Prostate gland (tissue), 2 donors: ENCODE measurements at places on chromosomes 12 and 14.

DNA sequence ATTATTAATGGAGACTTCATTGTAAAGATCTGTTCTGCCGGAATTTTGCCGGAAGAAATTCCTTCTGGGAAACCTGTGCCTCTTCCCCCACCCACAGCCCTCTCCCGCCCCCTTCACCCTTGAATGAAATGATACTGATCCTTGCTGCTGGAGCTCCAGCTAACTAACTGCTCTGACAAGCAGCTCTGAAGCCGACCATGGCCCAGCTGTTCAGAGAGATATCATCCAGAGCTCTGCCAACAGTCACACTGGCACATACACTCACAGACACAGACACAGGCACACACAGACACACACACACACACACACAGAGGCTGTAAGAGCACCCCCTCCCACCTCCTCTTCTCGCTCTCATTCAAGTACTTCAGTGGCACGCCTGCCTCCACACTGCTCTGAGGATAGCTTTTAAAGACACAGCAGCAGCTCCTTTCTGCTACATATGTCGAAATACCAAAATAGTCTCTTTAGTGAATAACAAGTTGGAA, 88.6 kb downstream of the R3HDM2 start:
- H3K36me3 ChIP-seq = no peaks in the 10 kb centered on the region
- no peak for DNase-seq
- H3K4me1 ChIP-seq = peaks cover 4% of the 10 kb centered on the region
- H3K27ac ChIP-seq = no peak overlapping the region
- H3K27me3 ChIP-seq = no peaks in the 10 kb centered on the region

GRCh38 chr14:68623307-68623706, 169.6 kb downstream of the ZFP36L1 start:
- H3K4me1 ChIP-seq = peaks cover 1% of the 10 kb centered on the region
- no peak for DNase-seq
- H3K27me3 ChIP-seq = no peaks in the 10 kb centered on the region
- H3K27ac ChIP-seq = no peak overlapping the region

DNA sequence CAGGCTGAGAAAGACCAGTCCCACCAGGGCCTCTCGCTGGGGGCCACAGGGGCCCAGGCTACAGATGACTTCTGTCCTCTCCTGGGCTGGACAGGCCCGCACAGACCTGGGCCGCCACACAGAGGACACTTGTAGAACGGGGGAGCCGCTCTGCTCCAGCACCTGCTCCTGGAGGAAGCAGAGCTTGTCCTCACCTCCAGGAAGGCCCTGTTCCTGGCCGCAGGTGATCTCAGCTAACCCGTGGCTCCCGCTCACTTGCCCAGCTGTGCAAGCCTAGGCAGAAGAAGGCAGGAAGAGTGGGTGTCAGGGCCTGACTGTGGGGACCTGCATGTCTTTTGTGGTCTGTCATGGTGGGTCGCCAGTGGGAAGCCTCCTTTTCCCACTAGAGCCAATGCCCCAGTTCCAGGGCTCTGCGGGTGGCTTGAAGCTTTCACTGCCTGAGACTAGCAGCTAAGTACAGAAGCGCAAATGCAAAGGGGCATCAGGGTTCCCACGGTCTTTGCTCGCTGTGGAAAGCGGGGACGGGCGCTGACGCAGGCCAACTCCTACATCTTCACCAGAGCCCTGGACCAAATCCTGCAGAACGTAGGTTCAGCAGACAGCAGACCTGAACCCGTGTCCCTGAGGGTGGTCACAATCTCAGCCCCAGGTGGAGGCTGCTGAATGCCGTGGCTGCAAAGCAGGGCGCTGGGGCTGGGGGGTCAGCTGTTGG, 8.8 kb upstream of the CEP170B start:
- DNase-seq = no peak
- no peaks in the 10 kb centered on the region for H3K4me1 ChIP-seq
- H3K36me3 ChIP-seq = no peaks in the 10 kb centered on the region
- H3K4me3 ChIP-seq = no peak overlapping the region

GRCh38 chr12:10191865-10192264, 13.0 kb downstream of the TMEM52B start:
- no peak overlapping the region for H3K27ac ChIP-seq
- no peaks in the 10 kb centered on the region for H3K27me3 ChIP-seq
- H3K4me1 ChIP-seq = no peaks in the 10 kb centered on the region
- H3K4me3 ChIP-seq = no peak overlapping the region
- H3K36me3 ChIP-seq = no peaks in the 10 kb centered on the region
- no peak for DNase-seq

DNA sequence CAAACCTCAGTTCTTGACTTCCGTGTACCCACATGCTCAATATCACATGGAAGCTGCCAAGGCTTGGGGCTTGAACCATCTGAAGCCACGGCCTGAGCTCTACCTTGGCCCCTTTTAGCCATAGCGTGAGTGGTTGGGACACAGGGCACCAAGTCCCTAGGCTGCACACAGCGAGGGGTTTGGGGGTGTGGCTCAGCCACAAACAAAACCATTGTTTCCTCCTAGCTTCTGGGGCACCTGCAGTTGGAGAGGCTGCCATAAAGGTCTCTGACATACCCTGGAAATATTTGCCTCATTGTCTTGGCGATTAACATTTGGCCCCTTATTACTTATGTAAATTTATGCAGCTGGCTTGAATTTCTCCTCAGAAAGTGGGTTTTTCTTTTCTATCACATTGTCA, 628.6 kb downstream of the NRXN3 start:
- DNase-seq = no peak
- no peak overlapping the region for H3K4me3 ChIP-seq
- no peaks in the 10 kb centered on the region for H3K36me3 ChIP-seq
- H3K27ac ChIP-seq = no peak overlapping the region
- no peaks in the 10 kb centered on the region for H3K4me1 ChIP-seq
- H3K27me3 ChIP-seq = peaks cover 3% of the 10 kb centered on the region

- H3K36me3 ChIP-seq = no peaks in the 10 kb centered on the region
- no peak for DNase-seq
- no peaks in the 10 kb centered on the region for H3K4me1 ChIP-seq
- no peak overlapping the region for H3K4me3 ChIP-seq
Measured at GRCh38 chr14:73180385-73180805, 44.1 kb downstream of the PSEN1 start.

DNA sequence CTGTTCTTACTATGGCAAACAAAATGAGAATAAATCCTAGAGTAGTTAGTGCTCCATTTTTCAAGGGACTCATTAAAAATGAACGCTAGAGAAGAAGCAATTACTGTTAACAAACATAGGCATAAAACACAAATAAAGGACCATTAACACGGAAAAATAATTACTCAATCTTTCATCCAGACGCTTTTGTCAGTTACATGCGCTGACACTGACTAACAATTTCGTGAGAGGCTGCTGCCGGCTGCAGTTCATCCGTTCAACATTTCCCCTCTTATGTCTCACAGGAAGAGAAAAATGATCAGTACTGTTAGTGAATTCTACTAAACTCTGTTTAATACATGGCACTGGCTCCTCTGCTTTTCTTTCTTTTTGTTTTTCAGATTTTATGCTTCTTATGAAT, 472.7 kb upstream of the FLRT2 start:
- no peaks in the 10 kb centered on the region for H3K4me1 ChIP-seq
- H3K36me3 ChIP-seq = no peaks in the 10 kb centered on the region
- H3K27me3 ChIP-seq = no peaks in the 10 kb centered on the region
- H3K27ac ChIP-seq = no peak overlapping the region

DNA sequence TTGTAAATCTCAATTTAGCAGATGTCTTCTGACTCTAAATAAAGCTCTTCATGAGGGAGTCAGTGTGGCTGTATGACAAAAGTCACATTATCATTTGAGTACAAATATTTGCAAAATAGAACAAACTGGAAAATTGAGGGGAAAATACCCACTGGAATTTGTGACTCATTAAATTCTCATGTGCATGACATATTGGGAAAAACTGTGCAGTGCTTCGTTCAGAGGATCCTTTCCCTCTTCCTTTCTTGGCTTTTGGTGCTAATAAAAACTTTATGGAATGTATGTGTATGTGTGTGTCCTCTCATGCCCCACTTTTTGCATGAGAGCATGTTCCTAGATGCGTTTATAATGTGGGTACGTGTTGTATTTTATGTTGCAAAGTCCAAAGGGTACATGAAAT, 267.8 kb downstream of the KTN1 start:
- no peak overlapping the region for H3K4me3 ChIP-seq
- no peaks in the 10 kb centered on the region for H3K27me3 ChIP-seq
- no peaks in the 10 kb centered on the region for H3K4me1 ChIP-seq
- H3K36me3 ChIP-seq = no peaks in the 10 kb centered on the region
- DNase-seq = no peak

DNA sequence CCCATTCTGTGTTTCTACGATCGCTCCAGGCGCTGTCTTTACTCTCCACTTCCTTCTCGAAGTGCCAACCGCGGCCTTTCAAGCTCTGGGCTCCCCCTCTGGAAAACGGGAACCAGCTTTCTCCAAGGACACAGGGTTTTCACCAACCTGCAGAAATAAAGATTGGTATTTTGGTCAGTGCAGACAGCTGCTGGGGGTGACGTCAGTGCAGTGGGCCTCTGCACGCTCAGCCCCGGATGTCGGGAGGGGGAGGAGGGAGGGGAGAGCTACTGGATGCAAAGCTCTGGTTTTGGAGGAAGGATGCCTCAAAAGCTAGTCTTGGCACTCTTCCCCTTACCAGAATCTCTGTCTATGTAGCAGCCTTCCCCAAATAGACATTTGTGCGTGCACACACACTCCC, 19.9 kb downstream of the HRK start:
- H3K27me3 ChIP-seq = no peaks in the 10 kb centered on the region
- no peaks in the 10 kb centered on the region for H3K36me3 ChIP-seq
- no peak overlapping the region for H3K27ac ChIP-seq
- H3K4me3 ChIP-seq = no peak overlapping the region

GRCh38 chr12:76611533-76611932, 52.0 kb upstream of the OSBPL8 start:
- H3K36me3 ChIP-seq = no peaks in the 10 kb centered on the region
- H3K4me1 ChIP-seq = no peaks in the 10 kb centered on the region
- DNase-seq = no peak
- no peak overlapping the region for H3K27ac ChIP-seq

DNA sequence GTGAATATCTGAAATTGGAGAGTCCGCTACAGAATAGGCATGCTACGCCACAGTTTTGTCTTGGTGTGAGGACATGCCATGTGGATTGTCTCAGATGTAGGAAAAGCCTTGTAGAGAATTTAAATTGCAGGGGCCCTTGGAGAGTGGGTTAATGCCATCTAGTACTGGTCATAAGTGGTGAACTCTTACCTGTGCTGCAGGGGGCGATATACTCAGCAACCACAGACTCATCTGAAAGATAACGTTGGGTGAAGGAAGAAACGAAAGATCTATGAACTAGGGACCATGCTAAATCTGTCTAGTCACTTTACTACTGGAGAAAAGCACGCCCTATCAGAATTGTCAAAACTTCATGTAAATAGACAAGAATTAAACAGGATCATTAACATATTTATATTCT, 33.7 kb upstream of the A2M start:
- no peak overlapping the region for H3K4me3 ChIP-seq
- no peaks in the 10 kb centered on the region for H3K27me3 ChIP-seq
- H3K27ac ChIP-seq = no peak overlapping the region
- H3K36me3 ChIP-seq = no peaks in the 10 kb centered on the region
- DNase-seq = no peak

GRCh38 chr14:105430042-105430441, 10.4 kb downstream of the MTA1 start:
- H3K36me3 ChIP-seq = no peaks in the 10 kb centered on the region
- DNase-seq = no peak
- H3K4me1 ChIP-seq = no peaks in the 10 kb centered on the region
- no peak overlapping the region for H3K27ac ChIP-seq

DNA sequence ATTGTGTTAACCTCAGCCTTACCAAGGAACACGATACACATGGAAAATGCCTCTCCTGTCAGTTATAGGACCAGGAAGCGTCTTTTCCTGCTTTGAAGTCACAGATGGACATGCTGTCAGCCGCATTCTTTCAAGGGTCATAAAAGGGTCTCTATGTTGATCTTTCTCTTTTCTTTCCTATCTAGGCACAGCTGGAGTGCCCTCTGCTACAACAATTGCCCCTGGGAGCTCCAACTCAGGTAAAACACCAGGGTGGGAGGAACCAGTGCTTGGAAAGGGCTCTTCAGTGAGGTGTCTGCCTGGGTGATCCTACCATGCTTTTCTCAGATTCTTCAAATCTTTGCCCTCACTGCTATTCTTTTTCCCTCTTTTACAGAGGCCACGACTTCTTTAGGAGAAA, 157.4 kb upstream of the CNTN1 start:
- no peak overlapping the region for H3K27ac ChIP-seq
- no peak overlapping the region for H3K4me3 ChIP-seq
- H3K27me3 ChIP-seq = no peaks in the 10 kb centered on the region
- no peaks in the 10 kb centered on the region for H3K4me1 ChIP-seq
- H3K36me3 ChIP-seq = no peaks in the 10 kb centered on the region

DNA sequence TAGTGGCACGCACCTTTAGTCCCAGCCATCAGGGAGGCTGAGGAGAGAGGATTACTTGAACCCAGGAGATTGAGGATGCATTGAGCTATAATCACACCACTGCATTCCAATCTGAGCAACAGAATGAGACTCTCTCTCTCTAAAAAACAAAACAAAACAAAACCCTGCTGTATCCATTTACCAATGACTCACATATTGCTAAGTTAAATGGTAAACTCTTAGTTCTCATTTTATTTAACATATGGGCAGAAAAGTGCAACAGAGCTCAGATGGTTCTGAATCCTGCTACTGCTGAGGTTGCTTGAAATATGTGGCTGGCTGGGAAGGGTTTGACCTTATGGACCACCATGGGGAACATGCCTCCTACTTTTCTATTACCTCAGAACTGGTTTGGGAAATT, 33.7 kb upstream of the CCNT1 start:
- no peak overlapping the region for H3K27ac ChIP-seq
- no peaks in the 10 kb centered on the region for H3K36me3 ChIP-seq
- no peaks in the 10 kb centered on the region for H3K27me3 ChIP-seq
- H3K4me1 ChIP-seq = no peaks in the 10 kb centered on the region
- H3K4me3 ChIP-seq = no peak overlapping the region
- no peak for DNase-seq

- H3K4me1 ChIP-seq = no peaks in the 10 kb centered on the region
- H3K36me3 ChIP-seq = no peaks in the 10 kb centered on the region
- no peak overlapping the region for H3K27ac ChIP-seq
- no peak overlapping the region for H3K4me3 ChIP-seq
- no peak for DNase-seq
- no peaks in the 10 kb centered on the region for H3K27me3 ChIP-seq
Measured at GRCh38 chr12:56840922-56841321, 77.8 kb downstream of the HSD17B6 start.

GRCh38 chr12:120536064-120536791, 2.1 kb downstream of the RNF10 start:
- no peaks in the 10 kb centered on the region for H3K27me3 ChIP-seq
- peak overlapping the region; percentile 84 for H3K4me3 ChIP-seq
- peaks cover 11% of the 10 kb centered on the region for H3K4me1 ChIP-seq
- H3K36me3 ChIP-seq = no peaks in the 10 kb centered on the region
- DNase-seq = peak; percentile 27
